ENCODE measurements at places on chromosomes 5 and 9.

DNA sequence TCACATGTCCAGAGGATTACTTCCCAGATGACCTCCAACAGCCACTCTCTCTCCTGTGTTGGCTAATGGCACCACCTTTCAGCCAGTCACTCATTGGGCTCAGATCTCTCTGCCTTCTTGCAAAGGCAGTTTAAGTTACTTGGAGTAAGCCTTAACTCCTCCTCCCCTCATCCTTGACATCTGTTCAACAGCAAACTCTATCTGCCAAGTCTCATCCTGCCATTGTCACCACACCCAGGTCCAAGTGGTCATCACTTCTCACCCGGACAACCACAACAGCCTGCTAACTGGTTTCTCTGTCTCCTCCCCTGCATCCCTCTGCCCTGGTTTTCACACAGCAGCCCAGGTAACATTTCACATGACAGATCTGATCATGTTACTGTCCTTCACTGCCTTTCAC, 58.5 kb downstream of the DCP2 start:
- DNase-seq = no peak

- no peak for DNase-seq
Observed at GRCh38 chr9:8430945-8431344, 631.4 kb upstream of the DMAC1 start.

DNA sequence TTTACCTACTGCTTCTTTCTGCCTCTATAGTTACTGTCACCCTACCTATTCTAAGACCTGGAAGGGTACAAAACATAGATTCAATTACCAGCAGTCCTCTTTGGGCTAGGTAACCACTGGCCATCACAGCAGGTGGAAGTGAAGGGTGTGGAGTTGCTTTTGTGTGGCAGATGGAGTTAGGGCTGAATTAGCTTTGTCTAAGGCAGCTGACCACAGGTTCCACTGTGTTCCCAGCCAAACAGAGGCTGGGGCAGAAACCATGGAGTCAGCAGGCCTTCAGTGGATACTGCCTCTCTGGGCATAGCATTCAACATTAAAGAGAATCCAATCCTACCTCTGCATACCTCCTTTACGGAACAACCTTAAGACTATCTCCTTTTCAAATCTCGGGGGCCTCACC, 254.2 kb downstream of the RFX3 start:
- DNase-seq = no peak

GRCh38 chr5:368183-369084, 46.9 kb downstream of the AHRR start:
- peak; percentile 17 for DNase-seq

DNA sequence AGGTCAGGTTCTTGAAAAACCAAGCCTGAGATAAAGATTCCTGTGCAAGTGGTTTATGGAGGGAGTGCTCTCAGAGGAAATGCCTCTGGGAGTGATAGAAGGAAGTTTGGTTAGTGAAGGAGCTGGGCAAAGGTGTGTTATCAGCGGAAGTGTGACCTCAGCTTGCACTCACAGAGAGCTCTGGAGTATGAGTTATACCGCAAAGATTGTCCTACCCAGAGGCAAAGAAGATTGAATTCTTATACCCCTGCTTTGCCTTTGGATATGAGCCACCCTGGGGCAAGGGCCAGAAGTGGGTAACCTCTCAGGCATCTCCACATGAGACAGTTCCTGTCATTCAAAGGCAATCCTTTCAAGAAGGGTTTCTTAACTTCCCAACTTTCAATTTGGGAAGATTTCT, 145.6 kb downstream of the MUSK start:
- no peak for DNase-seq

DNA sequence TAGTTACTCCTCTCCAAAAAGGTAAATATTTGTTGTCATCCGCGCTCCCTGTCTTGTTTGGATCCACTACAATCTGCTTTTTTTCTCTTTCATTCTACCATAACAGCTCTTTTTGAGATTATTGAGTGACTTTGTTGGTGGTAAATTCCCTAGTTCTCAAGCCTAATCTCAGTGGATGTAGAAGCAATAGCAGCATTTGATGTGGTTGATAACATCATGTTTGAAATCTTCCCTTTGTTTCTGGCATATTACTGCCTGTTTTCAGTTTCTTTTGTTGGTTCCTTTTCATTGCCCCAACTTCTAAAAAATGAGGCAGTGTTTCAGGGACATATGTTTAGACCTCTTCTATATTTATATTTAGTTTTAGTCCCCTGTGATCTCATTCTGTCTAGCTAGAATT, 8.9 kb downstream of the CDC42SE2 start:
- no peak for DNase-seq

GRCh38 chr9:98786750-98787510, 9.4 kb downstream of the ANKS6 start:
- no peak for DNase-seq

GRCh38 chr5:5780253-5780652, 357.8 kb downstream of the ICE1 start:
- DNase-seq = no peak

DNA sequence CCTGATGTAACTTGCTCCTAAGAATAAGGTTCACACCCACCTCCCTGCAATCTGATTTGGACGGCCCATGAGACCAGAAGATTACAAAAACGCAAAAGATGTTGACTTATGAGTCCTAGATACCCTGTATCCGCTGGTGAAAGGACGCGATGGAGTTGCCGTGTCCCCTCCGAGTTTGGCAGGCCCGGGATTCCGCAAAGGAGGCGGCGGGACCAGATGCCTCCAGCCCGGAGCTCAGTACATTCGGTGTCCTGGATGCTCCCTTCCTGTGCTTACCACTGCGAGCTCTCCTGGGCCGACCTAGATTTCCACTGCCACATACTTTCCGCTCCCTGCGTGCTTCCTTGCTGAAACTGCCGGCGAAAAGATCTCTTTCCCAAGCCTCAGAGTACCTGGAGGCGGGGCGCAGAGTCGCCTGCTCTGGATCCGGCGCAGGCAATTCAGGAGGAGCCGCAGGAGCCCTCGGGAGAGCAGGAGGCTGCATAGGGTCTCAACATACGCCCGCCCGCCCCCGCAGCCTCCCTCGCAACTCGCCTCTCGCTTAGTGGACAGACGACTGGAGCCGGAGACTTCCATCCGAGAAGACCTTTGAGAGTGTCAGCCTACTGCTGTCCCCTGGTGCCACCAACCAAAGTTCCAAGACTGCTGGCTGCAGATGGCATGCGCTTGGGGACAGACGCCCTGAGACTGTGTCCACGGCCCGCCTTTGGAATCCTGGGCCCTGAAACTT, 39.8 kb downstream of the ANXA2R start:
- DNase-seq = no peak

GRCh38 chr9:135525241-135526088, 4.2 kb downstream of the LCN1 start:
- DNase-seq = no peak

DNA sequence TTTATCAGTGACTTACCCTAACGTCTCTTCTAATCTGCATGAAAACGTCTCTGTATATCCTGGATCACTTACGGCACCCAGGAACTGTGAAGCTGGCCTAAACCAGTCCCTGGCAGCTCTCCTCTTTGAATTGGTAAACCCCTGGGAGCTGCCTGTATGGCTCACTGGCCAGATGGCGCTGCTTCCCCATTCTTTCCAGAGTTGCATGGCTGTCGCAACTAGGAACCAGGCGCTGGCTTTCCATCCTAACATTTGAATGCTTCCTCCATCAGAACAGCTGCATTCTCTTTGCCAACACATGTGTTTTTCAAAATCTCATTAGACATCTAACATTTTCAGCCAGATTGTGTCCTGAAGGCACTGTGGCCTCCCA, 8.0 kb upstream of the PCA3 start:
- DNase-seq = no peak

- DNase-seq = peak; percentile 49
Observed at GRCh38 chr5:133321833-133322420, 270.1 kb downstream of the HSPA4 start.

DNA sequence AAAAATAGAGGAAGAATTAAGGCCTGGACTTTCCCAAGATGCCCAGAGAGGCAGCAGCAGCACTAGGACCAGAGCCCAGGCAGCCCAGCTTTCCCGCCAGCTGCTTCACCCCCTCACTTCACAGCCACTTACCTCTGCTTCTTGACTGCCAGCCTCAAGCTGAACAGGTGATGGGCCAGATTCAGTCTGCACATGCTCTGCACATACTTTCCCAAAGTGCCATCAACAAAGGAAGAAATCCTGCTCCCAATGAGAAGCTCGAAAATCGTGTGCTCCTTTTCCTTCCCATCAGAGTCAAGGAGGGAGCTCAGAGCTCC, 4.1 kb upstream of the SLC25A48 start:
- DNase-seq = no peak

GRCh38 chr5:61416420-61416819, 84.4 kb downstream of the ZSWIM6 start:
- DNase-seq = no peak

DNA sequence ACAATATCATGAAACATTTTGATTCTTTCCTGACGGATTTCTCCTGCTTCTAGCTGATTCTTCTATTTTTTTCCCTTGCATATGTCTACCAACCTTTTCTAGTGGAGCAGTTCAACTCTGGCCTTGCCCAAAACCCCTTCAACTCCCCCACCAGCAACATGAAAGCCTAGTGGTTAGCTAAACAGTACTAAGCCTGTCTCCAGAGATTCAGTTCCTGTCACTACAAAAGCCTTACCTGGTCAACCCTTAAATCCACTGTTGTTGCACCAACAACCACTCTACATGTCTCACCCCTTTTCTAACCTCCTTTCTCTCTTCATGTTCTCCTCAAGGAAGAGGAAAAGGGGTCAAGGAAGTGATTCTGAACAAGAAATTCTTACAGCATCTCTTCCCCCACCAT, 74.8 kb upstream of the PIK3R1 start:
- DNase-seq = no peak

DNA sequence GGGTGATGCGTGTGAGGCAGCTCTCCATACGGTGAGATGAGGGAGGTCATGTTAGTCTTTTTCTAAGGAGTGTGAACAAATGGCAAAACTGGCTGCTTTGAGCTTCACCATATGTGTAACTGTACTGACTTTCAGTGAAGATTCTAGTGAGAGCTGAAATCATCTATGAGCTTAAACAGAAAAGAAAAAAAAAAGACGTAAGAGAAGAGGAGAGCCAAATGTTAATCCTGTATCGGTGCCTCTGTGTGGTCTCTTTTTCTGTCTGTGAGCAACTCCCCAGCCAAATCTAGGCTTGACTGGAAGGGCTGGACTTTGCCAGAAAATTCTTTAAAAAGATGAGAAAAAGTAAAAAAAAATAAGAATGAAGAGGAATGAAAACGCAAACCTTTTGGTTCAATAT, 209.7 kb upstream of the TUT7 start:
- DNase-seq = no peak

DNA sequence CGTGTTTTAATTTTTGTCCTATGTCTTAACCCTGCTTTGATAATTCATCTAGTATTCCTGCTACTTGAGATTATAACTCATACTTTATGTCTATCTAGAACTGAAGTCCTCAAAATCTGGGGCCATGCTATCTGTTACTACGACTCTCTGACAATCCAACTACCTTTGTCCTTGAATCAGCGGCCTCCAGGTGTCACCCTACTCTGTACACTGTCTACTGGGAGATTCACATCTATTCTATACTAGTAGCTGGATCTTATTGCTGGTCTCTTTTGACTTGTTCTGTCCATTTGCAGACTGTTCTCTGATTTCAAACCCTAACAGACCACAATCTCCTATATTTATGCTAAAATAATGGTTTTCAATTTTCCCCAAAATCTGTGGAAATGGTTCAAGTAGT, 225.5 kb upstream of the ELAVL2 start:
- no peak for DNase-seq

GRCh38 chr5:132830436-132831094, at the start of gene SHROOM1:
TSS of gene SHROOM1 (minus strand) at chr5:132830647. CDS start at chr5:132826140, 4,507 bp downstream.
- no peak for DNase-seq

- DNase-seq = no peak
Observed at GRCh38 chr9:37559125-37559524, 17.1 kb downstream of the FBXO10 start.

- no peak for DNase-seq
Observed at GRCh38 chr5:140038373-140038957, 4.6 kb downstream of the NRG2 start.

DNA sequence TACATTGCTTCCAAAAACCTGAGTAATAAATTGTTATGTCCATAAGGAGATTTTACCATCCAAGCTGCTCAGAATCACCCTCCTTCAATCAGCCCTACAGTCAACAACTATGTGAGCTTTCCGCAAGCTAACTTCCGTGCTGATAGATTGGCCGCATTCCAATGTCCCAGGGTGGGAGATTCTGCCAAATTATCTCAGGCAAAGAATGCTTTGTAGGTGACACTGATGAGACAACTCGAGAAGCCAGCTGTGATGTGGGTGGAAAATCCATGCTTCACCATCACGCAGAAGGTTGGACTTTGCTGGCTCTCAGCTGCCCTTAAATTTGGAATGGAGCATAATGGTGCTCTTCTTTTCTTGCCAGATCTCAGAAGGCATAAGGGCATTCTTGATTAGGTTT, 44.9 kb upstream of the HCN1 start:
- no peak for DNase-seq

DNA sequence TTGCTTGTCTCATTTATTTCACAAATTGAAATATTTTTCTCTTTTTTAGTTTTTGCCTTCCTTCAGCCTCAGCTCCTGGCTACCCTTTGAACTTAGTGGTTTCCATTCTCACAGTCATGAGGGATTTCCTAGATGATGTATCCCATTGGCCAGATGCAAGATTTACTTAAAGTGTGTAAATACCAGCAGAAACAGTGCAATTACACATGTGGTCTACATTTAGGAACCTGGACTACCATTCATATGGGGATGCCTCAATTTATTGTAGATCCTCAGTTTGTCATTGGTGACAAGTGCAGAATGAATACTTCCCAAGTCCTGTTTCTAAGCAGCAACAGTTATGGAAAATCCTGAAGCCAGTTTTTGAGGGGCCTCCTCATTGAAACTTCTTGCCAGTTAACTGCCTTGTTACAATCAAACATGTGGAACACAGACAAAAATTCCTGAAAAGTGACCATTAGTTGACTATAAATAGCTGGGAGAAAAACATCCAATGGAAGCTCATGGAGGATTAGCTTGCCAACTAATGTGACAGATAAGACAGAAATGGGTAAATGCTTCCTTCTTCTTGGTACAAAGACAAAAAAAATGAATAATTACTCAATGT, 113.6 kb upstream of the FER start:
- DNase-seq = no peak

- DNase-seq = no peak
Observed at GRCh38 chr5:15013654-15014463, 142.3 kb upstream of the ANKH start.

DNA sequence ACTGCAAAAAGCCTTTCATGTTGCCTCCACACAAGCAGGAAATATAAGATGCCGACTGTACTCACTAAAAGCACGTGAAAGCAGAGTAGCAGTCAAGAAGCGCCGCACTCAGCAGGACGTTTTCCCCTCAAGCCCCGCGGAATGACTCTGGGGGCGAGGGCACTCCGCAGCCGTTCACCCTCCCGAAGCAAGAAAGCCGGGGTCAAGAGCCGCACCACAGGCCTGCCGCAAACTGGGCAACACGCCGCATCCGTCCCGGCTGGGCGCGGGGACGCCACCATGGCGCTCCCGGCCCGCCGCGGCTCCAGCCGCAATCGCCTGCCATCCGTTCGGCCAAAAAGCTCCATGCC, 364 bp downstream of the RPS6 start:
- no peak for DNase-seq
